NCI-H1417 treated with DMSO at 0.1 percent for 48 hours (cell line): ENCODE measurements at places on chromosomes 7 and 10.

GRCh38 chr7:39324139-39324760 is 242.0 kb upstream of the YAE1 start:
- no peak for DNase-seq

DNA sequence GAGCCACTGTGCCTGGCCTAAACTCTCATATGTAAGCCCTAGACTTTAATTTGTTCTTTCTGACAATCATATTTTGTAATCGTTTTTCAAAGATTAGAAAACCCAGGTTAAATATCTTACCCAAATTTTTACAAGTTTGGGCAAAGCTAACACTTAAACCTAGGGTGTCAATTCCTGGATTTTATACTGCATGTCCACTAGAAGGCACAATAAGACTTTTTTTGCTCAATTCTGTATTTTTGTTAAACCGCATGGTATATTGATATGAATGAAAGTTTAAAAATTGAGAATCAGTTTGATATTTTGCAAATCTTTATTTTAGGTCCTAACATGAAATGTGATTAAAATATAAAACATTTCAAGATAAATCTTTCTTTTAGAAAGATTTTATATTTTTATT is 29.3 kb downstream of the DYNC2I1 start:
- DNase-seq = no peak

- no peak for DNase-seq
Observed at GRCh38 chr10:49143249-49143648, 9.4 kb upstream of the FAM170B start.

GRCh38 chr10:113273181-113274163 is 279.4 kb upstream of the HABP2 start:
- DNase-seq = no peak

DNA sequence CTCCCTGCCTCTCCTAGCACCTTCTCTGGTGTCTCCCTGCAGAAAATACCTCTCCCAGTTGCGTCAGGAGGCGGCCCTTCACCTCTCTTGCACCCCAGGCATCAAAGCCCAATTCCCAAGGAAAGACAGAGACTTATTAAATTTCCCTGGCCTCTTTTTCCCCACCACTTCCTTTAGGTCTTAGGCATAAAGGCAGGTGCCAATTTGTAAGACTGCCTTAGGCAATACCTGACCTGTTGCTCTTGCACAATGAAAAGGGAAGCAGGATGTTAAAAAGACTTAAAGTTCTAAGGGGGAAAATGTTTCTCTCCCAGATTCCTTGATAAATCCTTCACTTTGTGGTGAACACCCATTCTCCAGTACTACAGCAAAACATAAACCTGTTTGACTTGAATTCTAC is 186.7 kb downstream of the SLC25A13 start:
- DNase-seq = no peak

DNA sequence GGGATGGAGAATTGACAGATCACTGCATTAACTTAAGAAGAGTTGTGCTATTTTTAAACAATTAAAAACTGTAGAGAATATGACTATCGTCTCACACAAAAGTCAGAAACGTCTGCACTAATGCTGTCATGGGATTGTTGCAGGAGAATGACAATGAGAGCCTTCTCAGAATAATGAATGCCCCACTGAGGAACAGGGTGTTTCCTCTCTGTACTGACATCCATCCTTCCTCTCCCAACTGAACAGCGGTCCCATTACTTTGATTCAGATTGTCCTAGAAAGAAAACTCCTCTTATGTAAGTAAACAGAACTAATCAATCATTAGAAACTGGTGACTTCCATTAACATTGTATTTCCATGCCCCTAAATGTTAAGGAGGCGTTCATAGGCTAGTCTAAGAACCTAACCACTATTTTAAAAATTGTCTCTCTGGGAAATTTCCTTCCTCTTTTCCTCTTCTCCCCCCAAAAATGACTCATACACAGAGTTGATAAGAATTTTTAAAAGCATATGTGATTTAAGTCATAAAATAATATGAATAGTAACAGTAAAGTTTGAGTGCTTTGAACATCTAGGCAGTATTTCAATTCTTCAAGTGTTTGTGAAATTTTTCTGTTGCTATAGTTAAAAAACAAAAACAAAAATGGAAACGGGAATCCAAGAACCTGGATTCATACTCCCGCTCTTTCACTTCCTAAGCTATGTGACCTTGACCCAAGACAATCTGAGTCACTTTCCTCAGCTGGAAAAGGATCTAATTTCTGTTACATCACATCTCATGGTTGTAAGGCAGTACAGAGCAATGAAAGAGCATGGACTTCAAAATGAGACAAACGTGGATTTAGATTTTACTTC is 12.7 kb upstream of the MACC1 start:
- DNase-seq = no peak

GRCh38 chr7:155995183-155995612 is 182.9 kb upstream of the SHH start:
- DNase-seq = no peak

GRCh38 chr7:139884441-139884840 is 55.4 kb downstream of the TBXAS1 start:
- DNase-seq = no peak

DNA sequence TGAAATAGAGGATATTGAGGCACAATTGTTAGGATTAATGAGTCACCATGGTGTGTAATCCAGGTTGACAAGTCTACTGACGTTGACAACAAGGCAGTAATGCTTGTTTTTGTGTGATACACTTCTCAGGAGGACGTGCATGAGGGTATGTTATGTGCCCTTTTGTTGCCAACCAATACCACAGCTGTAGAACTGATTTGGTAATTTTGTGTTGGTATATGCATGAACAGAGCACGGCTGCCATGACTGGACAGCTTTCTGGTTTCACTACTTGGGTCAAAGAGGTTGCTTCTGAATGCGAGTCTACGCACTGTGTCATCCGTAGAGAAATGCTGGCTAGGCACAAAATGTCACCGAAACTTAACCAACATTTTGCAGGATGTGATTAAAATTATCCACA is 32.9 kb downstream of the PHTF2 start:
- DNase-seq = no peak

DNA sequence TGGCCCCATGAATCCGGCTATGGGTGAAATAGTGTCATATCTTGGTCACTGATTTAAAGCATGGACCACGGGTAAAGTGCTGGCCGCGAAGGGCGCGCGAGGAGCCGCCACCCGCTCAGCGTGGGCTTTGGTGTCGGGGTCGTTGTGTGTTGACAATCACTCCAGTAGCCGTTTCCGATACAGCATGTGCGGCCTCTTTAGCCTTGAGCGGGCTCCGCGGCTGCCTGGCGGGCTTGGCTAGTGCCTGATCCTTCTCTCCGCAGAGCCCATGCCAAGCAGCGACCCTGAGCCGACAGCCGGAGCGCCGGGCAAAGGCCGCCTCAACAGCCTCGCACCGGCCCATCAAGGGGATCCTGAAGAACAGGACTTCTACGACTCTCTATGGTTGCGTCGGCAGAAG is 105.9 kb downstream of the SLC37A3 start:
- DNase-seq = no peak

DNA sequence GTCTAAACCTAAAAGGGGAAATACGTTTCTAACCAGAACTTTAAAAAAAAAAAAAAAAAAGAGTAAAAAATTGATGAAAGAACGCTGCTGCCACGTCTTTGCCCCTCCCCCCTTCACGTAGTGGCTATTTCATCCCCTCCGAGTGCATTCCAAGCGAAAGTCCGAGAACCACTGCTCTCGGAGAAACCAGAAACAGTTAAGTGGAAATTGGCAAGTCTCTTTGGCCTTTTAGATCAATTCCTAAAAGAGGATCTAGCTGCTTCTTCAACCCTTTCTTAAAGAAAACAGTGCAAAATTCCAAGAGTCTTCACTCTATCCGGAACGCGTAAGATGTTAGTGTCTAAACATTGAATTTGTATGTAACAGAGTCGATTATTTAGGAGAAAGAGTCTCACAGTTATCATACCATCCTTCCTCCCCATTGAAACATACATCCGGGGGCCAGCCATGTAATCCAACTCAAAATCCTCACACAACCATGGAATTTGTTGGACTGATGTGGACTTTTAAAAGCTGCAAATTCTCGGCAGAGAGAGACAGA is 1.1 kb downstream of the P4HA1 start:
- DNase-seq = no peak

GRCh38 chr10:5622186-5622960 is 44.0 kb downstream of the ASB13 start:
- DNase-seq = no peak

- no peak for DNase-seq
Observed at GRCh38 chr7:37417107-37417474, 31.6 kb downstream of the ELMO1 start.

GRCh38 chr10:6239213-6239991 is 36.7 kb downstream of the PFKFB3 start:
- DNase-seq = no peak

- no peak for DNase-seq
Observed at GRCh38 chr7:142158736-142159496, 47.4 kb downstream of the MGAM2 start.

DNA sequence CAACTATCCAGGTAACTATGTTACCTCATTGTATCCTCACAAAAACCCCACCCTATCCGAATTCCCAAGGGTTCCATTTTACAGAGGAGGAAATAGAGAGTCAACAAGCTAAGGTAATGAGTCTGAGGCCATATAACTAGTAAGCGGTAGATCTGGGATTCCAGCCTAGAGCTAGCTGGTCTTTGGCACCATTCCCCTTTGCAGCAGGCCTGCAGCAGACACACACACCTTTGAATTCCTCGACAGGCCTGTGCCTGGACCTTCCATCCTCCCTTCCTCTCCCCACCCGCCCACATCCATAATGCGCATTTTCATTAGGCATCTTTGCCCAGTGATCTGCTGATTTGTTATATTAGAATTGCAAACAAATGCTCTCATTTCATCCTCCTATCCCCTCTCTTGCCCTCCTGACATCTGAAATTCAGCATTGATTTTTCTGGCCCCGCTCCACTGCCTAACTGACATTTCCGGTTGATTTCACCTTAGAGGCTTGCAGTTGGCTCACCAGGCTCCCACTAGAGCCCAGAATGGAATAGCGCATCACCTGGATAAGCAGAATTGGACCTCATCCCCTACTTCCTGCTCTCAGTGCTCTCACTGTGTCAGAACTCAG is 129.5 kb downstream of the PLXNA4 start:
- DNase-seq = no peak

- DNase-seq = no peak
Observed at GRCh38 chr7:1956141-1956540, 276.6 kb downstream of the MAD1L1 start.

DNA sequence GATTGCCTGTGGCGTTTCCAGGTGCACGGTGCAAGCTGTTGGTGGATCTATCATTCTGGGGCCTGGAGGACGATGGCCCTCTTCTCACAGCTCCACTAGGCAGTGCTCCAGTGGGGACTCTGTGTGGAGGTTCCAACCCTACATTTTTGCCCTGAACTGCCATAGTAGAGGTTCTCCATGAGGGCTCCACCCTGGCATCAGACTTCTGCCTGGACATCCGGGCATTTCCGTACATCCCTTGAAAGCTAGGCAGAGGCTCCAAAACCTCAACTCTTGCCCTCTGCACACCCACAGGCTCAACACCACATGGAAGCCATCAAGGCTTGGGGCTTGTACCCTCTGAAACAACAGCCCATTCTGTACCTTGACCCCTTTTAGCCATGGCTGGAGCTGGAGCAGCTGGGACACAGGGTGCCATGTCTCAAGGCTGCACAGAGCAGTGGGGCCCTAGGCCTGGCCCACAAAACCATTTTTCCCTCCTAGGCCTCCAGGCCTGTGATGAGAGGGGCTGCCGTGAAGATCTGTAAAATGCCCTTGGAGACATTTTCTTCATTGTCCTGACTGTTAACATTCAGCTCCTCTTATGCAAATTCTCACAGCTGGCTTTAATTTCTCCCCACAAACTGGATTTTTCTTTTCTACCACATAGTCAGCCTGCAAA is 10.0 kb upstream of the FGL2 start:
- no peak for DNase-seq

GRCh38 chr10:106777841-106778240 is 386.7 kb downstream of the SORCS1 start:
- DNase-seq = no peak

DNA sequence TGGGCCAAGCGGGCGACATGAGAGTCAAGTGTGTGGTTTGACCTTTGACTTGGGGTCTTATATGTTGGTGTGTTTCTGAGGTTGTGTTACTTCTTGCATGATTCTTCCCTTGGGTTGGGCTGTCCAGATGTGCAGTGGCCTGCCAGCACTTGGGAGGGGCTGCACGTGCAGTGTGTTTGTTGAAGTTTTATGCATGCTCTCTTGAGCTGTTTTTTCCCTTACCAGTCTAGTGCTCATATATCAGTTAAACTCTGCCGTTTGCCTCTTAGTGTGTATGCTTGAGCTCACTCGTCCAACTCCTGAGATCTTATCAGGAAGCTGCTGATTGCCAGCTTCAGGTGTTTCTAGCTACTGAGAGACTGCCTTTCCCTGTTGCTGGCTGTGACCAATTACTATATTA is 23.1 kb downstream of the SP4 start:
- DNase-seq = no peak

DNA sequence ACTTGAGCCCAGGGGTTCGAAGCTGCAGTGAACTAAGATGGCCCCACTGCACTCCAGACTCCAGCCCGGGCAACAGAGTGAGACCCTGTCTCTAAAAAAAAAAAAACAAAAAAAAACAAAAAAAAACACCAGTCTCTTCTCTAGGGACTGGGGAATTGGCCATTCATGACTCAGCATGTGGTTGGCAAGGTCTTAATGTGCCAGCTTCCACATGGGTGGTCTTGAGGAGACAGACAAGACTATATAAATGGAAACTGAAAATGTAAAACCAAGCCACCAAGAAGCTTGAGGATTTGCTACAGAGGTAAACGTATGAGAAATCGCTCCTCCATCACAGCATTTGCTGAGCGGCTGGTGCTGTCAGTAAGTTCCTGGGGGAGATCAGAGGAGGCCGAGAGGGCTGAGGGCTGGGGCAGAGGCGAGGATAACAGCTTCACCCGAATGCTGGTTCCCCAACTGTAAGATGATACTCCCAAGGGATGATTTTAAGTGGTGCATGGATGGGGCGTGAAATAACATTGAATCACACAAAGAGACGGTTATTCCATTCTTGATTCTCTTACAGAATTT is 128.7 kb downstream of the C10orf105 start:
- no peak for DNase-seq

DNA sequence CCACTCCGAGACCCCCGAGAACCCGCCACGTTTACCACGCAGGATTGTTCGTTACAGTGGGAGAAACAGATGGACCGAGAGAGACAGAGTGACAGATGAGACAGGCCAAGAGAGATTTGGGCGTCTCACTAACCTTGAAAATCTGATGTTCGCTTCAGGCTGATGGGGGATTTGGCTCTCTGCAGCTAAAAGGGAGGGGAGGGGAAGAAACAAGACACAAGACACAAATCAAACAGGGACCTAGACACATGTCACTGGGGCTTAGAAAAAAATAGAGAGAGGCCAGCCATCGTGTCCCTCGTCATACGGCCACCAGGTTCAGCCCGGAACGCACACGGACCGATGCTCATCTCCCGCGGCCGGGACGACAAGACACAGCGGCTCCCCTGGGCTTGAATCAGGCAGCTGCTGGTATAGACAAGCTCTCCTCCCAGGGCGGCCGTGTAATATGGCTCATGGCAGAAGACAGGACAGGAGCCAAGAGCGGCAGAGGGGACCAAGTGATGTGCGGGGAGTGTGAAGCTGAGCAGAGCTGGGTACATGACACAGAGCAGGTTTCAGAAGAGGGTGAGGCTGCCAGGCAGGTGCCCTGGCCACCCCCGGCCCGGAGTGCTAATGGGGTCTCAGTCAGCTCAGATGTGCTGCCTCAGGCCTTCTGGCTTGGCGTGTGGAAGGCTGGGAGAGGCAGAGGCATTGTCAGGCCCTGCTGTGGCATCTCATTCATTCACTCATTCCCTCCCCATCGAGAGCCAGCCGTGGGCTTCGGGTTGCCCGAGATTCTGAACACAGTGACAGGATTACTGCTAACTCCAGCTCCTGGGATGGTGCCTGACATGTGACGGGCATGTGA is 88.5 kb upstream of the GNA12 start:
- DNase-seq = no peak

- no peak for DNase-seq
Observed at GRCh38 chr7:8353991-8354390, 79.4 kb upstream of the NXPH1 start.
